T-helper 1 cell treated with Interleukin-12 subunit alpha and Interleukin-12 subunit beta and Interleukin-4 antibody, amounts not matched to agents 30 ng/mL and 1 ng/mL, for 36 hours (primary cell): ENCODE measurements at places on chromosomes 4 and X. TPM values are rescaled to one million over a fixed set of nuclear protein-coding genes. Genes with fewer than 3 reads are reported as not detected.

The RPGR gene
- 4.5 and 4.8 TPM in 2 replicates for total RNA-seq

The GSX2 gene
- not detected in 2 replicates for total RNA-seq

The ZDHHC15 gene
- total RNA-seq: not detected in 2 replicates

The ARMCX4 gene
- total RNA-seq: 2.6 and 3.2 TPM in 2 replicates

The TRIM60 gene
- total RNA-seq: not detected in 2 replicates

The ASB12 gene
- not detected in 2 replicates for total RNA-seq

The PPARGC1A gene
- total RNA-seq: not detected in 2 replicates

The ZFP92 gene
- 2.5 TPM in 2 replicates for total RNA-seq

The SPANXA1 gene
- not detected in 2 replicates for total RNA-seq

The FAM9B gene
- not detected in 2 replicates for total RNA-seq

The MAPK10 gene
- total RNA-seq: not detected in 2 replicates

The DYNLT3 gene
- 12.1 and 16.2 TPM in 2 replicates for total RNA-seq

The ALB gene
- total RNA-seq: not detected in 2 replicates

The MAGEB10 gene
- not detected in 2 replicates for total RNA-seq

The ARHGEF6 gene
- total RNA-seq: 97.4 and 97.9 TPM in 2 replicates
